Right cardiac atrium (tissue), 5 donors: ENCODE measurements at places on chromosomes 7 and 10.

GRCh38 chr7:152504816-152505215 is 69.0 kb upstream of the KMT2C start:
- DNase-seq, result no peak

DNA sequence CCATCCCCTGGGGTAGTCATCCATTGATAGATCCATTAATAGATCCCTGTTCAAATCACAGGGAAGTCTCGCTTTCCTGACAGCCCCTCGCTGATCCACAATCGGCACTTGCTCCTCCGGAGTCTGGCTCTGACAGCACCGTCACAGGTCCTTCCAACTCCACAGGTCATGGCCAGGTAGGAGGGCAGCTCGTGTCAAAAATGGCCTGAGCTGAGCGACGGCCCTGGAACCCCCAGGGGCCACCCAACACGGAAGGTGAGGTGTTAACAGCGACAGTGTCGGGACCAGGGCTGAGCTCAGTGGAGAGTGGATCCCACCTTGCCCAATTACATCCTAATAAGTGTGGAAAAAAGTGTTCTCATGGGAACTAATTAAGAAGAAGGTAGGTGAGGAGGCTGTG is 219.8 kb downstream of the TCERG1L start:
- no peak for DNase-seq

DNA sequence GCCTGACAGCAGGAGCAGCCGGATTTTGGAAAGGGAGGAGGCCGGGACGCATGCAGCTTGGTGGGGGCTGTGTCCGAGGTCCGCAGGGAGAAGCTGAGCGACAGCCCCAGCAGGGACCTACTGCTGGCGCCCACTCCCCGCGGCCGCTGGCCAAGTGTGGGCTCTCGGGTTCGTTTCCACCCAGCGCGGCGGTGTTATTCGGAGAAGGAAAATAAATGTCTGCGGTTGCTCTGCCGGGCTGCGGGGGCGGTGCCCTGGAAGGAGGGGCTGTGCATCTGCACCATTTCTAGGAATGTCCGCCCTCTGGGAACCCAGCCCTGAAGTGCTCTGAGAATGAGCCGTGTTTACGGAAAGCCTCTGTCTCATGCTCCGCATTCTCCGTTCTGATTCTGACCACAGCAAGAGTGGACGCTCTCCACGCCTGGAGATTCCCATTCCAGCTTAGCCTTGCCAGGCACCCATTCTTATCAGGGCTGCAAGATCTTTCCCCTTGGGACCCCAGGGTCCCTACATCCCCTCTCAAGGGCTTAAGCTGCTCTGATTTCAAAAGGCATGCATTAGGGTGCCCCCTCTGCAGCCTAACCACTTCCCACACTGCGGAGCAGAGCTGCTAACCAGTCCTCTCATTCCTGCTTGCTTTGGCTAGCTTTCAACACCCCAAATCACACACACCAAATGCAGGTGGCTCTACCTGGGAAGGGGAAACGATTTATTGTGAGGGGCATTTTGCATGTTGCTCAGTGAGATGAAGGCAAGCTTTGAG is 256.6 kb upstream of the GLI3 start:
- DNase-seq, result peak; percentile 78

GRCh38 chr7:46385662-46386309 is 464.7 kb upstream of the IGFBP3 start:
- DNase-seq, result no peak

DNA sequence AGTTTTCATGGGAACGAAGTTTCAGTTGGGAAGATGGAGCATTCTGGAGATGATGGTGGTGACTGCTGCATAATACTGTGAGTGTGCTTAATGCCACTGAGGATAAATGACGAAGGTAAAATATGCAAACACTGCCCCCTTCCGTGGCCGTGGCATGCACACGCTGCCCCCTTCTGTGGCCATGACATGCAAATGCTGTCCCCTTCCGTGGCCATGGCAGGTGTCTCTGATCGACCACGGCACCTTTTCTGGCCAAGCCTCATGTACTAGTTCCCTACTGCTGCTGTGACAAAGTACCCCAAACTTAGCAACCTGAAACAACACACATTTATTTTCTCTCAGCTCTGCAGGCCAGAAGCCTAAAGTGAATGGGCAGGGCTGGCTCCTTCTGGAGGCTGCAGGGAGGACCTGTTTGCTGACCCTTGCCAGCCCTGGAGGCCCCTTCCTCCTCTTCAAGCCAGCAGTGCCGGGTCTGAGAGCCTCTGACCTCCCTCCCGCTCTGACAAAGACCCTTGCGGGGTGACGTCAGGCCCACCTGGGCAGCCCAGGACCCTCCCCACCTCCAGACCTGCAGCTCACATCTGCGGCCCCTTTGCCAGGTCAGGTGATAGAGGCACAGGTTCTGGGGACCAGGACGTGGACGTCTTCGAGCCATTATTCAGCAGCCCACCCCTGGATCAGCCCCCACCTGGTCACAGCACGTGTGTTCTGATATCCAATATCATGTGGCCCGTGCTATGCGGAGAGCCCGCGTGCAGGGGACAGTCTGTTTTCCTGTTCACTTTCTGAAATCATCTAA is 82.0 kb downstream of the MICALL2 start:
- peak; percentile 16 for DNase-seq

GRCh38 chr7:29977886-29978651 is 11.5 kb downstream of the SCRN1 start:
- no peak for DNase-seq

GRCh38 chr7:92656121-92656520 is 65.9 kb upstream of the FAM133B start:
- DNase-seq, result no peak
